ENCODE measurements at places on chromosomes 12 and 14.

DNA sequence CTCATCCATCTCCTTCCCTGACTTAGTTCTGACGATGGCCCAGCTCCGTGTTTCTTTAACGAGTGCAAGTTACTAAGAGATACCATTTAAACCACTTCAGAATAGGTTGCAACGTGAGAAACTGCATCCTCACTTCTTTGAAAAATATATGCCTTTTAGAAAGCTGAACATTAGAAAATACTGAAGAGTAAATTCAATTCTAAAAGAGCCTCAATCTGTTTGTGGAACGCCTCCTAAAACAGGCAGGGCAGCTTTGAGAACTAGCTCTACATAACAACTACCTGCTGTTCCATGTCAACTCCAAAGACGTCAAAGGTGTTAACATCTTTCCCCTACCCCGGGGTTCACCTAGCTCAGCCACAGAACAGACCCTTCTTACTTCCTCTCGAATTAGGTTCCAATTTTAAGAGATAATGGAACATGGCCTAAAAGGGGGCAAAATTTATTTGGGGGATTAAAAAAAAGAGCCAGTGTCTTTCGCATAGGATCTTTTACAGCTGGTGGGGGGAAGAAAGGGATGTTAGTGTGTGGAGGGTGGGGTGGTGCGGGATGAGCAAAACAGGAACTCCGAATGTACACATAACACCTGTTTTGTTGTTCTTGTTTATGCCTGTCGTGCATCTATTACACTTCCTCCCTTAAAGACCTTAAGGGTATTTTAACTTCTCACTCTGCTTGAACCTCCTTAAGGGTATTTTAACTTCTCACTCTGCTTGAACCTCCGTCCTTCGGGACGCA is 3.3 kb downstream of the BHLHE41 start:
- DNase-seq = no peak

- DNase-seq = no peak
These were observed 26.6 kb downstream of the GPRC5D start for GRCh38 chr12:12925388-12925787.

DNA sequence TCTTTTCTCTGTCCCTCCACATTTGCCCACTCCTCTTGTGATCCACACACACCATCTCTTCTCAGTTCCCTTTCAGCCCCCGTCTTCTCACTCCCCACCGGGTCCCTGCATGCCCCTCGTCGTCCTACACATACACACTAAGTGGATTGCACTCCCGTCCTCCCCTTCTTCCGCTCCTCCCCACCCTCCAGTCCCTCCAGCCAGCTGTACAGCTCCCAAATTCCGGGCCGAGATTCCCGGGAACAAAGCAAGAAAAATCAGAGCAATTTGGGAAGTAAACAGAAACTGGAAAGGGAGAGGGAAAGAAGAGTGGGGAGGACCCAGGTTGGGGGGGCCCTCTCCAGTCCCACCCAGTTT is 282 bp upstream of the IGFBP6 start:
- no peak for DNase-seq

GRCh38 chr12:124279846-124280360 is 15.0 kb upstream of the RFLNA start:
- DNase-seq = no peak

DNA sequence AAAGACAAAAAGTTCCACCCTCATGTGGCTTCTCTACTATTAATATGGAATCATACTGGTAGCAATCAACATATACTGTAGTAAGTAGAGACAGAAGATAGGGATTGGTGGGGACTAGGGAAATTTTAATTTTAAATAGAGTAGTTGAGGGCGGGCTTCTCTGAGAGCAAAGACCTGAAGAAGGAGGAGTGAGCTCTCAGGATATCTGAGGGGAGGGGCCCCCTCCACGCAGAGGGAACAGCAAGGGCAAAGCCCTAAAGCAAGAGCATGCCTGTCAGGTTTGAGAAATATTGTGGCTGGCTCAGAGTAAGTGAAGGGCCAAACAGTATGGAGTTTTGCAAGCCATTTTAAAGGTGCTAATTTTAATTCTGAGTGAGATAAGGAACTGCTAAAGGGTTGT is 64.3 kb downstream of the PCNX1 start:
- DNase-seq = no peak

GRCh38 chr14:23577004-23577681 is 1.4 kb downstream of the JPH4 start:
- DNase-seq = peak; percentile 71

DNA sequence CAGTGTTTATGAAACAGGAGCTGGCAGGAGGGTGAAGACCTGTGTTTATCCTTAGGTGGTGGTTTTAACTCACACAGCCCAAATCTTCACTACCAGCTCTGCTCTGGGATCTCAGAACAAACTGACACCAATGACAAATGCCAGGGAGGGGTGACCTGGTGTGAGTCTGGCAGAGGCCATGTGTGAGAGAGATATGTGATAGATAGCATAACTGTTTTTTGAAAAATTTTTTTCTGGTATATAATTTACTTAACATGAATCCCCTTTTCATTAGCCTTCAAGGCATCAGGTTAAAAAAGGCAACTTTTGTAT is 51.5 kb downstream of the SLC38A4 start:
- no peak for DNase-seq

- no peak for DNase-seq
These were observed 27.1 kb downstream of the VWF start for GRCh38 chr12:6097411-6097810.

- no peak for DNase-seq
These were observed 26.4 kb upstream of the NUDT14 start for GRCh38 chr14:105207460-105207901.

GRCh38 chr12:24909667-24910066 is 39.2 kb downstream of the BCAT1 start:
- DNase-seq = no peak

GRCh38 chr14:100748403-100748802 is 21.7 kb downstream of the DLK1 start:
- DNase-seq = no peak
